Activated CD8-positive, alpha-beta memory T cell treated with anti-CD3 and anti-CD28 coated beads for 24 hours (primary cell): ENCODE measurements at places on chromosomes 7 and 10.

DNA sequence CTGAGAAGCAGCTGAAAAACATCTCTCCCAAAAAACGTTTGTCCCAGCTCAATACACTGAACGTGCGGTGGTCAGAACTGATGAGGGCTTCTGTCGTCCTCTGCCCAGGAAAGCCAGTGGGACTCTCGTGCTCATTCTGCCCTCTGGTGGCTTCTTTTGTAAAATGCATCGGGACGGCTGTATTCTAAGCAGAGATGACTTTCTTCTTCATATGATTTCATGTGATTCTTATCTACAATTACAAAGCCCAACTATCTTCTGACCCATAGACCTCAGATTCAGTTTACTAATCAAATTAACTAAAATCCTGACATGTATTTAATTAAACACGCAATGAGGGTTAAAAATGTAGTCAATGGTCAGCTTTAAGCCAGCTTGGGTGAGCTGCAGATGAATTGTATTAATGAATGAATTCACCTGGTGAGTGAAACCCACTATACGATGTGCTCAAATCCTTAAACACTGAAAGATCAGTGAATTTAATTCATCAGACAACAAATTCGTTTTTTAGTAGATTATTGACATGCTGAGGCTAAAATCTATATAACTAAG, 117.6 kb upstream of the FAM204A start:
- DNase-seq = peak; percentile 69

GRCh38 chr10:12344375-12345110, 4.8 kb upstream of the CAMK1D start:
- no peak for DNase-seq

DNA sequence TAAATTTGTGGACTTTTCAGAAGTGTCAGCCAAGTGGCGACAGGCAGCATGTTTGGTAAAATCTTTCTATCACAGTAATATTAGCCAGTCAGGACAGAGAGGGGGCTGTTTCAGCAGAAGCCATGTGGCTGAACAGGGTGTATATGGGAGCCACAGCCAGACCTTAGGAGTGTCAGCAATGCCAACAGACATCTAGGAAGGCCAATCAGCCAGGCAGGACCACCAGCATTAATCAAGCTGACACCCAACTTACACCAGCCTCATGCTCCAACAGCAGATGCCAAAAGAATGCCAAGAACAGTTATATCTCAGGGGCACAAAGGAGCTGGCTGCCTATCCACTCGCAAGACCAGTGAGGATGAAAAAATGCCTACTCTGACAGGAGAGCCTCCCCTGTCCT, 54.8 kb downstream of the RAPGEF5 start:
- no peak for DNase-seq

DNA sequence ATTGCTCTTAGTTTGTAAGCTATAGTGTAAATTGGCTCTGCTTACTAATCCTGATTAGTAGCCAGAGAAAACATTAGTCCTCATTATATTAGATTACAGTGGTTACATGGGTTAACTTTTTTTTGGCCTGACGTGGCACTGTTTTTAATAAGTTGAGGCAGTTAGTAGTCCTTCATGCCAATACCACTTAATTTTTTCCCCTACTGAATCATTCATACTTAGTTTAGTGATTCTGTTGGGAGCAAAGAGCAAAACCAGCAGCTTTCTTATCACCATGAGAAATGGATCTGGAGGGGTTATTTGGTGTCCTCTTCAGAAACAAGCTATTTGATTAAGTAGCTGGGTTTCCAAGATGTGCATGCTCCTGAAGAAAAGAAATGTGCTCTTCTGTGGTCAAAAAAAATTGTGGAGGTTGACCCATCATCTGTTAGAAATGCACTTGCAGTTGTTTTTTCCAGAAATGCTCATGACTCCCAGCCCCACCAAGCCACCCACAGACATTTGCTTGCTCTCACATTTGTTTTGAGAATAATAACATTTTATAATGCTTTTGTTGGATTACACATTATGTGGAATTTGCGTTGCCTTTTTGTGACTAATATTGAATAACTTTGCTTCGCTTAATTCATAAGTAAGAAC, 258.5 kb downstream of the HDAC9 start:
- DNase-seq = no peak

DNA sequence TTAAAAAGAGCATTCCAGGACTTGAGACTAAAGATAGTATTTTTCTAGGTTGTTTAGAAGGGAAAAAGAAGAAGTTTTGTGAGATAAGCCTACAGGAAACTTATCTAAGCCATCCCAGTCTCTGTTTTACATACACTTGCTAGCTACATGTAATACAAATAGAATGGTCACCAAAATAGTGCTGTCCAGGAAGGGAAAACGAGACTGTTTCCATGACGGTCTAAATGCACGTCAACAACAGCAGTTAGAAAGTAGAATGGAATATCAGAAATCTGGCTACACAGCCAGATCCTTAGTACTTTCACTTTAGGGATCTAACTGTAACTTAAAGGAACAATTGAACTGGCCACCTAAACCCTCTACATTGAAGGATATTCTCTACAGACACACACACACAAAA, 117.6 kb downstream of the TSPAN12 start:
- DNase-seq = no peak

DNA sequence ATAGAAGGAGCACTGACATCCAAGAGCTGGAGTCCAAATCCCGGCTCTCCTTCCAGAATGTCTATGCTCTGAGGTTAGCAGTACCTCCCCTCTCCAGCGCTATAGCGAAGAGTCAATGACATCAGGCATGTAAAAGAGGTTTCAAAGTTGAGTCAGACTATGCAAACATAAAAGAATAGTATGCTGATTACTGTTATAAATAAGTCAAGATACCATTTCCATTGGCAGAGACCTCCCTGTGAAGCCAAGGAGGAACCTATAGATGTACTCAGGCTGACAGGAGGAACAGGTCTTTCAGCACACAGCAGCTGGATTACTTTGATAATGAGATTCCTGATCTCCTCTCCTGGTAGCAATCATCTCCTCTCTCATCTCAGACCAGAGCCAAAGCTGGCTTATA, 103.9 kb upstream of the EFCAB10 start:
- no peak for DNase-seq

DNA sequence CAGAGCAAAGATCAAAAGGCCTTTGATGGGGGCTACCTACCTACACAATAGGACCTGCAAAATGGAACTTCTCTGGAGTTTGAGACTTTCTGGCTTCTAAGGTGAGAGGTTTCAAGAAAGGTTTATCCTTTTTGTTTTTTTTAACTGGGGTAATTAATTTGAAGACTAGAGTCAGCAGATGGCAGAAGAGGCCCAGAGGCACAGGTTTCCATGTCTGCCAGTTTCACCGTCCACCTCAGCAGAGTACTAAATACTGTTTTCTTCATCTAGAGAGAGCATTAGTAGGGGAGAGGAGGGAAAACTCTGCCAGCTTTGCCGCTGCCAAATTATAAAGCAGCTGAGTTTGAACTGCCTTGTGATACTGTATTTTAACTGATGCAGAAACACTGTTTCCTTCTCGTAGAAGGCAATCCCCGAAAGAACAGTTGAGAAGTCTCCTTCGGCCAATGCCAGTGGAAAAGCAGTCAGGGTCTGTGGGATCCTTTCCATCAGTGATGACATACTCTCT, 138.7 kb downstream of the SLC25A13 start:
- DNase-seq = no peak

DNA sequence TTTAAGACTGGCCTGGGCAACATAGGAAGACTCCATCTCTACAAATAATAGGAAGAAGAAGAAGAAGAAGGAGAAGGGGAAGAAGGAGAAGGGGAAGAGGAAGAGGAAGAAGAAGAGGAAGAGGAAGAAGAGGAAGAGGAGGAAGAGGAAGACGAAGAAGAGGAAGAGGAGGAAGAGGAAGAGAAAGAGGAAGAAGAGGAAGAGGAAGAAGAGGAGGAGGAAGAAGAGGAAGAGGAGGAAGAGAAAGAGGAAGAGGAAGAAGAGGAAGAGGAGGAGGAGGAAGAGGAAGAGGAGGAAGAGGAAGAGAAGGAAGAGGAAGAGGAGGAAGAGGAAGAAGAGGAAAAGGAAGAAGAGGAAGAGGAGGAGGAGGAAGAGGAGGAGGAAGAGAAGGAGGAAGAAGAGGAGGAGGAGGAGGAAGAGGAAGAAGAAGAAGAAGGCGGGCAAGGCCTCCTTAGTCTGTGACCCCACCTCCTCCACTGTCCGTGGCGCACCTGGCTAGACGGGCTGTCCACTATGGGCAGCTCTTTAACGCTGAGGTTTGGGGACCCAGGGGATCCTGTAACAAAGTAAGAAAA, 28.8 kb upstream of the ZFAND2A start:
- no peak for DNase-seq

GRCh38 chr7:69373171-69374043, 224.9 kb upstream of the AUTS2 start:
- no peak for DNase-seq

DNA sequence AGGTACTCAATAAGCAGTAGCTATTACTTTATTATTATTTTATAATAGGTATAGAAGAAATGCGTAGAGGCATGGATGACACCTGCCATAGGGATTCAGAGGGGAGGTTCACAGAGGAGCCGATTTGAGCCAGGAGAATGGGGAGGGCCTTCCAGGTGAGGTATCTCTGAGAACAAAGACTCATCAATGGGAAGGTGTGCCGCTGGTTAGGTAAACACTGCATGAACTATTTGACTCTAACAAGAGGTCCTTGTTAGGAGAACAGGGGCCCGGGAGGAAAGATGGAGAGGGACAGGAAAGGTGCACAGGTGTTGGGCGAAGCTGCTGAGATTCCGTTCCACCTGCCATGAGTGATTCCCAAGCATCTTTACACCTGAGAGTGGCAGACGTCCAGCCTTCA, 41.8 kb upstream of the TMEM273 start:
- DNase-seq = no peak

GRCh38 chr7:151844071-151844824, 32.7 kb downstream of the PRKAG2 start:
- DNase-seq = no peak

- DNase-seq = no peak
Measured at GRCh38 chr10:128000471-128001362, 93.8 kb downstream of the PTPRE start.

GRCh38 chr7:129951226-129952085, 1.3 kb downstream of the UBE2H start:
- peak; percentile 57 for DNase-seq

- no peak for DNase-seq
Measured at GRCh38 chr10:21501731-21502347, 23.6 kb downstream of the SKIDA1 start.

GRCh38 chr10:34996843-34997242, 93.3 kb downstream of the CUL2 start:
- DNase-seq = peak; percentile 21

- no peak for DNase-seq
Measured at GRCh38 chr10:17077346-17077781, 52.2 kb downstream of the CUBN start.

- DNase-seq = no peak
Measured at GRCh38 chr10:91689731-91690168, 56.9 kb upstream of the PPP1R3C start.

- DNase-seq = no peak
Measured at GRCh38 chr7:74175340-74175739, 1.2 kb downstream of the EIF4H start.

DNA sequence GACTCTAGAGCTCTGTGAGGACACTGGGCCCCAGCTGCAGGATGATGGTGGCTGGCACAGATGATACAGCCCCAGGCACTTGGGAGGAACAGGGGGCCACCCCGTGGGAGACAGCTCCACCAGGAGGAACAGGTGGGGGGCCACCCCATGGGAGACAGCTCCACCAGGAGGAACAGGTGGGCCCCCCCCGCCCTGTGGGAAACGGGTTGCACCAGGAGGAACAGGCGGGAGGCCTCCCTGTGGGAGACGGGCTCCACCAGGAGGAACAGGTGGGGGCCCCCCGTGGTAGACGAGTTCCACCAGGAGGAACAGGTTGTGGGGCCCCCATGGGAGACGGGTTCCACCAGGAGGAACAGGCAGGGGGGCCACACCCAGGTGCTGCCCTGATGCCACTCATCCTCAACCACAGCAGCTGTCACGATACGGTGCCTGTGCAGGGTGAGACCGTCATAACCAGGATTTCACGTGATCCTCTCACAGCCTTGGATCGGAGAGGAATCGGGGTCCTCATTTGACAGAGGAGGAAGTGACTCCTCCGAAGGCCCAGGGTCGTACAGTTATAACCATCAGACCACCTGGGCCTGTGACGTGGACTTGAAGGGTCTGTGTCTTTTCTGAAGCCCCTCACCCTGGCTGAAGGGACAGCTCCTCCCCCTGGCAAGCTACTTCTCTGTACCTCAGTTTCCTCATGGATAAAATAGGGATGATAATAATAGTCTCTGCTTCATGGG, 49.2 kb upstream of the NANOS1 start:
- no peak for DNase-seq

DNA sequence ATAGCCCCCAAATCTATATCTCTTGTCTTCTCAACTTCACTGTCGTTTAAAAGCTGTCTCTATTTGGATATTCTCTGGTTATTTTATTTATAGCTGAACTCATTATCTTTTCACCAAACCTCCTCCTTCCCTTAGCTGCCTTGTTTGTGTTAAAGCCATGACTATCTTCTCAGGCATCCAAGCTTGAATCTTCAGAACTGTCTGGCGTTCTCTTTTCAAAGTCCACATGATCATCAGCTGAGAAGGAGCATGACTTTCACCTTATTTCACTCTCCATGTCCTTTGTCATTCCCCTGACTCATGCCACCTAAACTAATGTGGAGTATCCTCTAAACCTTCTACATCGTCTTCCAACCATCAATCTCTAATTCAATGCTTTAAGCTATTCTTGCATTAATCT, 5.7 kb upstream of the GLCCI1 start:
- DNase-seq = no peak

GRCh38 chr10:44261296-44261695, 123.6 kb downstream of the CXCL12 start:
- DNase-seq = no peak

DNA sequence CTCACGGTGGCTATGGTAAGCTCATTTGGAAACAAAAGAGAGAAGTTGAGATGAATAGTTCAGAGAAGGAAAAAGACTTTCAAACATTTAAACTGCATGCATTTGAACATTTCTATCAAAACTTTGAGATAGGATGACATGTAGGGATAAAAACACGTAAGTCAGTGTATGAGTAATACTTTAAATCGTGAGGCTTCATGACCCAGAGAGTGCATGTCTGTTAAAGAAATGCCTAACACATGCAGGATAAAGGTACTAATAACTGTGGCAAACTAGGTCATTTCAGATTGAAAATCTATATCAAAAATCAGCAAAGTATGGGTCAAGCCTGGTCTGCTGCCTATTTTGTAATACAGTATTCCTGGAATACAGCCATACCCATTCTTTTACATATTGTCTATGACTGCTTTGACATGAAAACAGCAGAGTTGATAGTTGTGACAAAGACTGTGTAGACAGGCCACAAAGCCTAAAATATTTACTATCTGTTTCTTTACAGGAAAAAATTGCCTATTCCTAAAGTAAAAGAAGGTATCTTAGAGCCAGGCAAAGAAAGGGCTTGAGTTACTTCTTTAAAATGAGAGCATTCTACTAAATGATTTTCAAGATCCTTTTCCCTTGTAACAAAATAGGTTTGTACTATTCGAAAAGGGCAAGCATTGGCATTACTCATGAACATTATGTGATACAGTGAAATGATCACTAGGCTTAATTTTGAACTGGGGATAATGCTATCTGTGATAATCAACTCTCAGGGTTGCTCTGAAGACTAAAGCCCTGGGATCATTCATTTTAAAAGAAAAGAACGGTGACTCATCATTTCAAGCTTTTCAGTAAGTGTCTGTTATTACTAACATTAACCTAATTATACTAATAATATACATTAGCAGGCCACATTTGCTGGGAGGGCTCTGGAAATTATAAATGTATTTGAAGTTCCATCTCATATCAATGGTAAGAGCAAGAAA, 185.9 kb downstream of the CRPPA start:
- no peak for DNase-seq
